ENCODE measurements at places on chromosomes 16 and 17.

DNA sequence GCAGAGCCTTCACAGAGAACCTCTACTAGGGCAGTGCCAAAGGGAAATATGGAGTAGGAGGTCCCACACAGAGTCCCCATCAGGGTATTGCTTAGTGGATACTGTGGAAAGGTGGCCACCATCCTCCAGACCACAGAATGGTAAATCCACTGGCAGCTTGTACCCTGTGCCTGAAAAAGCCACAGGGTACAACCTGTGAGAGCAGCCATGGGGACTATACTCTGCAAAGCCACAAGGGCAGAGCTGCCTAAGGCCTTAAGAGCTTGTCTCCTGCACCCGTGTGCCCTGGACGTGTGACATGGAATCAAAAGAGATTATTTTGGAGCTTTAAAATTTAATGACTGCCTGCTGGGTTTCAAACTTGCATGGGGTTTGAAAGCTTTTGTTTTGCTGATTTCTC lies 118.0 kb upstream of the SEC14L1 start:
- no peak for DNase-seq

DNA sequence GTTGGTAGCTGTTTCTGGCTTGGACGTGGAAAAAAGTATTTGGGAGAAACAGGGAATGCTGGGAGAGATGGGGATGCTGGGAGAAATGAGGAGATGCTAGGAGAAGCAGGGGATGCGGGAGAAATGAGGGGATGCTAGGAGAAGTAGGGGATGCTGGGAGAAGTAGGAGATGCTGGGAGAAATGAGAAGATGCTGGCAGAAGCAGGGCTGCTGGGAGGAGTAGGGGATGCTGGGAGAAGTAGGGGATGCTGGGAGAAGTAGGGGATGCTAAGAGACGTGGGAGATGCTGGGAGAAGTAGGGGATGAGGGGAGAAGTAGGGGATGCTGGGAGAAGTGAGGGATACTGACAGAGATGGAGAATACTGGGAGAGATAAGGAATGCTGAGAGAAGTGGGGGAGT lies 45.6 kb upstream of the IL34 start:
- no peak for DNase-seq

- no peak for DNase-seq
Observed at GRCh38 chr17:7403727-7403976, 245 bp downstream of the TMEM256 start.

GRCh38 chr17:30084788-30085187 lies 31.8 kb upstream of the NSRP1 start:
- DNase-seq: no peak

GRCh38 chr17:20072692-20072992 lies 63.5 kb downstream of the SPECC1 start:
- DNase-seq: no peak
